ENCODE measurements at places on chromosomes 4 and X.

GRCh38 chr4:55183926-55184599 lies 58.7 kb upstream of the KDR start:
- DNase-seq, result no peak

DNA sequence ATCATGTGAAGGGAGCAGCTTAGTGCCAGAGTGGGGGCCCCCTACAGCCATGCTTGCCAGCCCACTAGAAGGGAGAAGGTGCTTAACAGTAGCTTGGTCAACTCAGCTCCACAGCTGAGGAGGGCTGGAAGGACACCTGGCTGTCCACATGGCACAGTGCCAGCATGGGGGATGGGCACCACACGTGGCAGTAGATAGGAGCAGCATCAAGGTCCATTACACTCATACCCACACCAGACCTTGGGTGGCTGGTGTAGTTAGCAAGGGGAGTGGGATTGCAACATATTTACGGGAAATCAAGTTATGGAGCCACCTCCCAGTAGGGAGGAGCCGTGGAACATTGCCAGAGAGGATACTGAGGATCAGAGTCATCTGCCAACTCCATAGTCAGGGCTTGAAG lies 37.9 kb upstream of the SLC4A4 start:
- no peak for DNase-seq

DNA sequence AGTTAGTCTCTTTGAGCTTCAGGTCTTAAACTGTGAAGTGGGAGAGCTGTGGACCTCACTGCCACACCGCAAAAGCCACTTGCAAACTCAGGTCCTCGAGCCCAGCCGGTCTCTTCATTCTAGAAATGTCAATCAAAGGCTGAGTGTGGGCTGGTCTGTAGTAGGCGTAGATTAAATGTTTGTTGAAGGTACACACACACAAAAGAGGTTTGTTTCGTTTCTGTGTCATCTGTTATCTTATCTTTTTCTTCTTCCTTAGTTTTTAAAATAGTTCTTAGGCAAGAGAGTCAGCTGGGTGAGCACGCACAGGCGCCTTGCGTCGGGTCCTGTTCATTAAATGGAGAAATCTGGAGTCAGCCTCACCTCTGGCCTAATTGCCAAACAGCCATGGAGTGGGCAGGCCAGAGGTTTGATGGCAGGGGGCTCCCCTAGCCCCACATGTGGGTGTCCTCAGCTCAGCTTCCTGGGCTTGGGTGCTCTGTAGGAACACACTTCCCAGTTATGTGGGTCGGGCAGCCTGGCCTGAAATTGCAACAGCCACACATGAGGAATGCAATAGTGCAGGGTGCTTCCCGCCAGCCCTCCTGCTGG lies 836 bp upstream of the PSAPL1 start:
- no peak for DNase-seq

GRCh38 chrX:147894366-147894963 lies 17.3 kb upstream of the FMR1 start:
- DNase-seq, result no peak

DNA sequence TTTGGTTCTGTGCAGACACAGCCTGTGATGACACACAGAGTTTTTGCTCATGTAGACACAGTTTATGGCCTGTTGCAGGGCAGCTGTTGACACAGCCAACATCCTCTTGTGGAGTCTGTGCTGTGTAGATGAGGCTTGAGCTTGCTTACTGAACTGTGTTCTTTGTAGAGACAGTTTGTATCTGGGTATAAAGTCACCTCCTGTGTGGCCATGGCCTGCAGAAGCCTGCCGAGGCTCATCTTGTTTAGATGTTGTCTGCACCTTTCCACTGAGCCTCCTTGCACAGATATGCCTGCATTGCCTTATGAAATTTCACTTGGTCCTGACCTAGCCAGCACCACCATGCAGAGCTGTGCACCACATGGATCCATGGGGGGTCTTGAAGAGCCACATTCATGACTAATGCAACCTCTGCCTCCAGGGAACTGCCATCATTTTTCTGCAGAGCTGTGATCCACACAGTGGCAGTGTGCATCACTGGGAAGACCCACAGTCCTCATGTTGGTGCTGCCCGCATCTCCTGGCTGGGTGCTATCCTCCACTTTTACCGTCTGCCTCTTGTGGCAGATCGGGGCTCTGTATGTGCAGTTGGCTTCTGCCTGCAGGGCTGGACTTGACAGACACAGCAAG lies 198.0 kb upstream of the MAMLD1 start:
- peak; percentile 94 for DNase-seq

- DNase-seq, result no peak
Observed at GRCh38 chrX:24125028-24125612, 24.4 kb upstream of the ZFX start.

DNA sequence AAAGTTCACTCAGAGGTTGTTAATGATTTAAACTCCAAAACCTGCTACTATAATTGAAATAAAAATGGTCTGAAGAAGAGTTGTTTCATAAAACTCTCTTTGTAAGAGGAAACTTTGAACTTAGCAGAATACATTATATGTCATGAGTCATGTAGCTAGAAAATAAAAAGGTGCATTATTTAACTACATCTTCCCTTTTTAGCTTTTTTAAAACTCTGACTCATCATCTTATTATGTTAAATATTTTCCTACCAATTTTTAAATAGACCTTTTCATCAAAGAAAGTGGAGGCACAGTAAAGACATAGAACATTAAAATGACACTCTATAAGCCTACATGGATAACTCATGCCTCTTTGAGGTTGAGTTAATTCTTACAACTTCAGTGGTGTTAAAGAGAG lies 1.2 kb upstream of the ZNF827 start:
- DNase-seq, result no peak

GRCh38 chr4:82136161-82136801 lies 237.5 kb downstream of the HNRNPD start:
- DNase-seq, result no peak

DNA sequence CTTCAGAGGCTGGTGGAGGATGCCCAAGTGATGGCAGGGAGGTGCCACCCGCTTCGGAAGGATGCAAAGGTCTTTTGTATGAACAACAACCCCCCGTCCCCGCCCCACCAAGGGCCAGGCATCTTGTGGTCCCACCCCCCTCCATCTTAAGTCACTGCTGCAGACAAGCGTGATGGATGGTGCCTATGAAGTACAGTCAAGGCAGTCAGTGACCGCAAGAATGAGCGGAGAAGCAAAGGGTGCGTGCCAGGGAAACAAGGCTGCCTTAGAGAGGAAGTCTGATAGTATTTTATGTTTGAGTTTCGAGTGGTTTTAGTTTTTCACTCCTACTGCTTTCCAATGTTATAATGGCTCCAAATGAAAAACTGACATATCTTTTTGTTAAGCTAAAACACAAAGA lies 68.7 kb upstream of the GPM6B start:
- no peak for DNase-seq

- no peak for DNase-seq
Observed at GRCh38 chr4:106136777-106137331, 179.2 kb downstream of the TBCK start.

- DNase-seq, result no peak
Observed at GRCh38 chrX:13955975-13956374, 73.7 kb downstream of the GEMIN8 start.

DNA sequence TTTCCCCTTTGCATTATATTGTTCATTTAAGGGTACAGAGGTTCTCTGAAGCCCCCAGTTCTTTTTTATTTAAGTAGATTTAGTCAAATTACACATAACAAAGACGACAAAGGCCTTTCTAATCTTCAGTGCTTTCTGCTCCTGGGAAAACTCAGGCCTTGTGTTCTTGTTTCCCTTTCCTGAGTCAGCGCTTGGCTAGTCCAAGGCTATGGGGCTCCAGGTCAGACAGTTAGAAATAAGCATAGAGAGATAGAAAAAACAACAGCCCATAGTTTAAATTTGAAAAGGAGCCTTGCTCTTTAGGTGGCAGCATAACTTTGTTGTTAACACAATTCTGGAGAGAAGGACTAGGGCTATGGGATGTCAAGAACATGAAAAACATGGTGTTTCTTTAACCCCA lies 97.3 kb downstream of the PPP1R2C start:
- DNase-seq, result no peak

DNA sequence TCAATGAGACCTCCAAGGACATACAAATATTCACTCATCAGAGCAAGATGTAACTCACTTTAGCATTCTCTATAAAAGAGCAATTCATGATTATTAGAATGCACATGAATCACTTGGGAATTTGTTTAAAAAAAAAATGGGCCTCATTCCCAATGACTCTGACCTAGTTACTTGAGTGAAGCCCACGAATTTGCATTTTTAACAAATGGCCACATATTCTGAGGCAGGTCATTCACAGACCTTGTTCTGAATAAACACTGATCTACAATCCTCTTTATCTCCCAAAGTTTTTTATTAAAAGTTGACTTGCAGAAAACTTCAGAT lies 255.1 kb upstream of the VEGFC start:
- no peak for DNase-seq

GRCh38 chr4:15914736-15915135 lies 23.8 kb downstream of the FGFBP1 start:
- DNase-seq, result no peak

DNA sequence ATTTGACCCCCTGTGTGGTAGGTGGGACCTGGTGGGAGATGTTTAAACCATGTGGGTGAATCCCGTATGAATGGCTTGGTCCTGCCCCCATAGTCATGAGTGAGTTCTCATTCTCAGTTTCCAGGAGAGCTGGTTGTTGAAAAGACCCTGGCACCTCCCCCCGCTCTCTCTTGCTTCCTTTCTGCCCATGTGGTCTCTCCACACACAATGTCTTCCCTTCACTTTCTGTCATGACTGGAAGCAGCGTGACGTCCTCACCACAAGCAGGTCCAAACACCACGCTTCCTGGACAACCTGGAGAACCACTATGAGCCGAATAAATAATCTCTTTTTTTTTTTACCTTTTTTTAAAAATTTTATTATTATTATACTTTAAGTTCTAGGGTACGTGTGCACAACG lies 3.5 kb upstream of the CSF2RA start:
- no peak for DNase-seq

GRCh38 chrX:118928151-118928550 lies 46.3 kb upstream of the LONRF3 start:
- DNase-seq, result no peak

GRCh38 chrX:5724123-5724522 lies 504.5 kb downstream of the NLGN4X start:
- no peak for DNase-seq

- DNase-seq, result peak; percentile 91
Observed at GRCh38 chr4:85474818-85475630, at the start of gene ARHGAP24. Gene ARHGAP24 (plus strand): TSS chr4:85475150.

GRCh38 chr4:128228845-128229795 lies 58.5 kb downstream of the PGRMC2 start:
- no peak for DNase-seq

- no peak for DNase-seq
Observed at GRCh38 chr4:180564448-180564847, 1678.8 kb upstream of the TENM3 start.

DNA sequence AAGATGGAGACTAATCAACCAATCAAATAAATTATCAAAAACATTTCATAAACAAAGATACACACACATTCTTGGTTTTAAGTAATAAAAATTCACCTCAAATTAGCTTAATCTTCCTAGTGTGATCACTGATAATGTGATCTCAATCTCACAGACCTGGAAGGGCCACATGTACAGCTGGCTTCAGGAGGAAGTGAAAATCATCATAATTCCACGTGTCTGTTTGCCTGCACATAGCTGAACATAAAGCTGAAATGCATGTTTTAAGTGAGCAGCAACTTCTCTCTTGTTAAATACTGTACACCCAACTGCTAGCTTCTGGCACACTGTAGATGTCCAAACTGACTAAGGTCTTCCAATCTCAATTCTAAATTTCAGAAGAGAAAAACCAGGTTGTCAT lies 53.8 kb downstream of the ARHGAP6 start:
- DNase-seq, result no peak

- no peak for DNase-seq
Observed at GRCh38 chrX:118550792-118551191, 55.2 kb downstream of the DOCK11 start.

- no peak for DNase-seq
Observed at GRCh38 chrX:28997706-28998463, 410.6 kb downstream of the IL1RAPL1 start.

GRCh38 chrX:149262086-149262485 lies 243.0 kb downstream of the IDS start:
- no peak for DNase-seq

DNA sequence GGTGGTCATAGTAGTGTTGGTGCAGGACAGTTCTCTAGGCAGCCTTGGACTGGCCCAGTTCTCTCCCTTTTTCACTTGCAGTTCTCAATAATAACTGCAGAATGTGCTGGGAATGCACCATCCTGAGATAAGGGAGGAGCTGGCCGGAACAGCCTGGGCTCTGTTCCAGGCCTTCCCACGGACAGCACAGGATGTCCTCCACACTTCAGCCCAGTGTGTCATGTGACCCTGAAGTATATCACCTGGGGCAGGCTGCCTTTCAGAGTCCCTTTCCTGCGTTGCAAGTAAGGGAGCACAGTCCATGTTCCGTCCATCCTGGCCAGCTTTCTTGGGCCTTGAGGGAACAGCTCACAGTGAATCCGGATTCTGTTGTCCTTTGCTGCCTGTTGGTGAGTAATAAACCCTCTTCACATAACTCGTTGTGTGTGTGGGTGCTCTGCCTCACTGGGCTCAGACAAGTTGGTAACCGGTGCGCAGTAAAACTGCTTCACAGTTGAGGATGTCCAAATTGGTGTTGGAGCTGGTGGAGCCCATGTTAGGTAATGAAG lies 32.3 kb upstream of the BBS12 start:
- no peak for DNase-seq

GRCh38 chr4:67550857-67551256 lies 5.6 kb upstream of the CENPC start:
- no peak for DNase-seq

GRCh38 chrX:41382714-41383645 lies 49.0 kb downstream of the DDX3X start:
- no peak for DNase-seq

GRCh38 chr4:25096251-25096980 lies 63.8 kb downstream of the SEPSECS start:
- no peak for DNase-seq

DNA sequence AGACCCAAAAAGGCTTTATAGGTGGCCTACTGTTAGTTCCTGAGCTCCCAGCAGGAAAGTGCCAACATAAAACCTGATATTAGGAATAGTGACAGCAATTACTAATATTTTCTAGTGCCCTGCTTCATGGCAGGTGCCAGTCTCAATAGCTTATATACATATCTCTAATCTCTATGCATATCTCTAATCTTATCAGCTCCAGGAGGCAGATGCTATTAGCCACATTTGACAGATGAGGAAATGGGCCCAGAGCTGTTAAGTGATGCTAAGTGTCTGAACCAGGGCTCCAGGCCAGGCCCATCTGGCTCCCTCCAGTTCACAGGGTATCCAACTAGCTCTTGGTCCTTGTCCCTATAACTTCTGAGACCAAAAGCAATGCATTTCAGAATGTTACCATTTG lies 142.5 kb downstream of the CHIC2 start:
- no peak for DNase-seq

DNA sequence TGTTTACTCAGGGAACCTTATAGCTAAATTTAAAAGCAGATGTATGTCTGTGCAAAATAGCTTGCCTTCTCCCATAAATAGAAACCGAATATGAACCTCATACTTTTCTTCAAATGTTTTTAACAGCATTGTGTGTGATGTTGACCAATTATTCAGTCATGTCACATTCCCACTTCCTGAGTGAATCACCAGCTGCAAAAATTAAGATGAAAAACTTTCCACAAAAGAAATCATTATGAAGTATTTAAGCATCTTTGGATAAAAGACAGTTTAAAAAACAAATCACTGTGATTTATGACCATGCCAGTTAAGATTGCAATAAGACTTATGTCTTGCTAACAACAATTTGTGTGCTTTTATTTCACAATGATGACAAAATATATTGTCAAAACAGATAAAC lies 220.1 kb downstream of the PDGFC start:
- DNase-seq, result no peak
